ENCODE measurements at places on chromosomes 4 and X.

GRCh38 chrX:19373351-19373891, 29.7 kb downstream of the PDHA1 start:
- no peak for DNase-seq

- DNase-seq = no peak
Measured at GRCh38 chrX:129793604-129794191, 13.9 kb downstream of the SASH3 start.

- DNase-seq = no peak
Measured at GRCh38 chr4:136306361-136306760, 1225.9 kb downstream of the PCDH18 start.

- DNase-seq = no peak
Measured at GRCh38 chrX:110803506-110803905, 7.9 kb upstream of the CHRDL1 start.

DNA sequence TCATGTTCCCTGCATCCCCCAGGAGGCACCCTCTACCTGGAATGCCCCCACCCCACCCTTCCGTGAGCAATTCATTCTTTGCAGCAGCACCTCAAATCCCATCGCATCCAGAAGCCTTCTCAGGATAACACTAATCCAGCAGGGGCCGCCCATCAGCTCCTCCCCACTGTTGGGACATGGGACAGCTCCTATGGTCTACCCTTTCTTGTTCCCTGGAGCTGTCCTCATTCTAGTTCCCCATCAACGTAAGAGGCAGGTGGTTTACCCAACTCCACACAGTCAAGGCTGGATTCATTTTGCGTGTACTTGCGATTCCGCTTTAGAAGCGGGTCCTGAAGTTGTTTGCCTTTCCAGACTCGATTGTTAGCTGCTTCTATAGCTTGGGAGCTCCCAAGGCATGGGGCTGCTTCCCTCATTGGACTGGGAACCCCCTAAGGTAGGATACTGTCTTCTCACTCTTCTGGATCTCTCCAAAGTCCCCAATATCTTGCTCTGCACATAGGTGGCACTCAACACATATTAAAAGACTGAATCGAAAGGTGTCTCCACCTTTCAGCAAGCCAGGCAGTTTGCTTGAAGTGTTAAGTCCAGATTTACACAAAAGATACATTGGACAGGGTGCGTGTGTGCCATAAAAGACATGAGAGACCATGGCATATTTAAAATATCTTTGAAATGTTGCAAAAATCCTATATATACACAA, 942 bp upstream of the APLN start:
- DNase-seq = no peak

DNA sequence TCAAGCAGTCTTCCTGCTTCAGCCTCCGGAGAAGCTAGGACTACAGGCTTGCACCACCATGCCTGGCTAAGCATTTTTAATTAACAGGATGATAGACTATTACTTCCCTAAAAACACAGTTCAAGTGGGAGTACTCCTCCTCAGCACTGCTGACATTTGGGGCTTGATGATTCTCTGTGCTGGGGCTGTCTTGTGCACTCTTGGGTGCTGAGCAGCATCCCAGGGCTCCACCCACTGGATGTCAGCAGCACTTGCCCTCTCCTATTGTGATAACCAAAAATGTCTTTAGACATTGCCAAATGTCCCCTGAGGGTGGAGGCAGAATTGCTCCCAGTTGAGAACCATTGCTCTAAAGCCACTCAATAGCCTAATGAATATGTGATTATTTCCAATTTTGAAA, 60.4 kb downstream of the CLCN4 start:
- DNase-seq = no peak

DNA sequence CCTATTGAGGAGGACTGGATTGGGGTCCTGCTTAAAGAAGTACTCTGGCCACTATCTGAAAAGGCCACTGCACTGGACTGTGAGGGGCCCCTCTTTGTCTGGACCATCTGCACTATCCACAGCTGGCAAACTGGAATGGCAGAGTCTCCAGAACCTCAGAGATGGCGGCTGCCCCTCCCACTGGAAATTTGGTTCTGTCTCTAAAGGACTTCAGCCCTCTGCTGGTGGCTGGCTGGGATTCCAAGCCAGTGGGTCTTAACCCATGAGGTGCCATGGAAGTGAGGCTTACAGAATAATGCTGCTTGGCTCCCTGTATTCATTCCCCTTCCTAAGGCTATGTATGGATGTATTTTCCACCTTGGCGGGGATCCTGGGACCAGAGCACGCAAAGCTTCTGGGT, 41.6 kb upstream of the CYLC1 start:
- DNase-seq = no peak

- DNase-seq = no peak
Measured at GRCh38 chrX:149198980-149199732, 305.9 kb downstream of the IDS start.

DNA sequence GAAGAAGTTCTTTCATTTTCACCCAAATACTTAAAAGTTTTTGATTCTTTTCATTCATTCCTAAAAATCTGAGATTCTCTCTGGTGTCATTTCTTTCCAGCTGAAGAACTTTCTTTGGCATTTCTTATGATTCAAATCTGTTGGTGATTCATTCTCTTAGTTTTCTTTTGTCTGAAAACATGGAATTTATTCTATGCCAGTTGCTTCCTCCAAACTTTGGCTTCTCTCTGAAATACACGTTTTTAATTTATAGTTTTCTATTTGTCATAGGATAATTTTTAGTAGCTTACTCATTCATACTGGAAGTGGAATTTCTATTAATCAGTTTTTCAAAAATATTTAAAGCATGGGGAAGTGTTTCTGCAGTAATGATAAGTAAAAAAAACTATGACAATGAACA, 1012.0 kb downstream of the RPA4 start:
- DNase-seq = no peak

DNA sequence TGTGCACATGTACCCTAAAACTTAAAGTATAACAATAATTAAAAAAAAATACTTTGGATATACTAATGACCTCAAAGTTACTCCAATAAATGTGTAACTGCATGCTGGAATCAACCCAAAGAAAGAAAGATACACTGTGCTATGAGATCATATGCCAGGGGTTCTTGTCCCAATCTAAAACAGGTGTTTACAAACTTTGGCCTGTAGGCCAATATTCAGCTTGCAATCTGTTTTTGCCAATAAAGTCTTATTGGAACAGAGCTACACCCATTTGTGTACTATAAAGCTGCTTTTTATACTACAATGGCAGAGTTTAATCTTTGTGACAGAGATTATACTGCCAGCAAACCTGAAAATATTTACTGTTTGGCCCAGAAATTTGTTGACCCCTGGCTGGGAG, 138.8 kb upstream of the AFF2 start:
- DNase-seq = no peak

DNA sequence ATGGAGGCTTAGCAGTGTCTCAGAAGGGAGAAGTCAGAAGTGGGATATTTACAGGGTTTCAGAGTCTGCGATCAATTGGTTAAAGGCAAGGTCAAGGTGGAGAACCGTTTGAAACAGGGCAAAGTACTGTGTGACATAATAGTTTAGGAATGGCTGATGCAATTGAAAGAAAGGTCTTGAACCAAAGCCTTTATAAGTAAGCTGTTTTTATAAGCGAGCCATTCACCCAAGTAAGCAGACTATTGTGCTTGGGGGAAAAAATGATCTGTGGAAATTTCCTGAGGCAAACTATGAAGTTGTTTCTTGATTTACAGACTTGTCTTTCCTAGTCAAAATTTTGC, 327.3 kb downstream of the CAMK2D start:
- DNase-seq = no peak

GRCh38 chr4:105950701-105951100, 55.4 kb downstream of the NPNT start:
- no peak for DNase-seq

- no peak for DNase-seq
Measured at GRCh38 chr4:18033111-18034085, 11.8 kb upstream of the LCORL start.

GRCh38 chrX:69807400-69807799, 191.5 kb downstream of the EDA start:
- no peak for DNase-seq

DNA sequence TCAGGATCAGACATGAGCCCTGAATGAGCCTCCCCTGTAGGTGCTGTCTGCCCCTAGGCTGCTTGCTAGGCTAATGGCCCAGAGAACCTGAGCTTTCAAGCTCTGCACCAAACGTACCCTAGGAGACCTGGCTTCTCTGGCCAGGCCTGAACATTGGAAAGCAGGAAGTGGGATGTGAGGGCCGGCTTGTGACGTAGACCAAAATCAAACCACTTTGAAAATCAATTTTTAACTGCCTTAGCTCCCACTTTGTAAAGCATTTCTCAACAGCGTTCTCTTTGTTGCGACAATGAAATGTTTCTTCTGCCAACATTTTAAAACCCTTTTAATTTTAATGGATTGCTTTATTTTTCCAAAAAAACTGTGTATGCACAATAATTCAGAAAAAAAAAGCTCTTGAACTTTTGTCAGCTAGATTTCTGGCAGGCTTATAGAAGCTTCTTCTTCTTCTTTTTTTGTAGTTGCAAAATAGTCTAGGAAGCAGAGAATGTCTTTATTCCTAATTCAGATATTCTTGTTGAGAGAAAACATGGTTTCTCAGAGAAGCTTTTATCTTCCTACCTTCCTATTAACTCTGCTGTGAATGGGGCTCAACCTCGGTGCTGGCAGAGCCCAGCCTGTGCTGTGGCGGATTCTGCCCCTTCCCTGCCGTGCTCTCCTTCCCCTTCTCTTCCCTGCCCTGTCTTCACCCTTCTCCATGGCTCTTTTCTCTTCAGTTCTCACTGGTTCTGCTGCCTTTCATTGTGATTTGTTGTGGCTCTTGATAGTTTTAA, 145.2 kb upstream of the SFRP2 start:
- DNase-seq = no peak

GRCh38 chr4:150217808-150218207, 139.6 kb downstream of the DCLK2 start:
- no peak for DNase-seq

GRCh38 chrX:152635941-152636340, 1.8 kb upstream of the GABRQ start:
- peak; percentile 59 for DNase-seq

DNA sequence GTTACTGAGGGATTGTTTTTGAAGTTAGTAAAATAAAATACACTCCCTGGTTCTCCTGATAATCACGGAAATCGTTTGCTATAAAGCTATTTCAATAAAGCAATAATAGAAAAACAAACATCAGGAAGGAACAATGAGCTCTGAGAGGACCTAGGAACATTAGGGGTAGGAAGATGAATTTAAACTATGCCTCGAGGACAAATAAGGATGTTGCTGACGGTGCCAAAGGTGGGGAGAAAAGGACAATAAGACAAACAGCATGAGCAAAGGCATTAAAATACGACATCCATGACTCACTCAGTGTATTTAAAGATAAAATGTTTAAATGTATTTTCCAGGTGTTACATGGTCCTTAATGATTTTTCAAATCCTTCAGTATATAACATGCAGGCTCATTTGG, 110.3 kb downstream of the MTNR1A start:
- DNase-seq = no peak

GRCh38 chr4:123378794-123379193, 17.8 kb upstream of the SPRY1 start:
- no peak for DNase-seq

- DNase-seq = no peak
Measured at GRCh38 chr4:92528541-92528940, 224.8 kb downstream of the GRID2 start.

DNA sequence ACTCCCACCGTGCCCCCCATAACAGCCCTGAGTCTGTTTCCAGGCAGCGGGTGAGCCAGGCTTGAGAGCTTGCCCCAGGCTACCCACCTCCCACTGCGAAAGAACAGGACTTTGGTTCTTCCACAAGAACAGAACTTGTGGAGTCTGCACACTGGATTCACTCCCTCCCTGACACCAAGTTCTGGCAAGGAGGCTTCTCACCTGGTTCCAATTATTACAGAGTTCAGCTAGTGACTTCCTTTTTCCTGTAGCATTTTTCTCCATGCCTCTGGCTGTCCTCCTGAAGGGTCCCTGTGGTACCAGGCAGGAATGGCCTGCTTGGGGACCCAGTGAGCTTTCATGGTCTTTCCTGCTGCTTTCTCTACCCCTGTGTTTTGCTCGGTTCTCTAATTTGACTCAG, 208.6 kb upstream of the SFRP2 start:
- no peak for DNase-seq

DNA sequence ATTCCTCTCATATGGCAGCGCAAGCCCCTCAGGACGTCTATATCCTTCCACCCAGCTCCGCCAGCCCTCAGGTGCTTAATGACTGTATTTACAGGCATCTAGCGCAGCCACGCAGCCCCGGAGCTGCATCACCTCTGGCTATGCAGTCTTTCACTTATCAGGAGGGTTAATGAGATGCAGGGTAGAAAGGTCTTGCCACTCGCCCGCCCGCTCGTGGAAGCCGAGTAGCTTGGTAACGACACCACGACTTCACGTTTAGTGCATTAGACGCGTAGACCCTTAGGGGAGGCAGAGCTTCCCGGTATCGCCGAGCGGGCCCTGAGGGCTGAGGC, 1.5 kb upstream of the SLC16A2 start:
- DNase-seq = no peak

- no peak for DNase-seq
Measured at GRCh38 chr4:6020613-6021012, 2.4 kb upstream of the C4orf50 start.

GRCh38 chr4:25818371-25818871, 44.4 kb downstream of the SEL1L3 start:
- no peak for DNase-seq

DNA sequence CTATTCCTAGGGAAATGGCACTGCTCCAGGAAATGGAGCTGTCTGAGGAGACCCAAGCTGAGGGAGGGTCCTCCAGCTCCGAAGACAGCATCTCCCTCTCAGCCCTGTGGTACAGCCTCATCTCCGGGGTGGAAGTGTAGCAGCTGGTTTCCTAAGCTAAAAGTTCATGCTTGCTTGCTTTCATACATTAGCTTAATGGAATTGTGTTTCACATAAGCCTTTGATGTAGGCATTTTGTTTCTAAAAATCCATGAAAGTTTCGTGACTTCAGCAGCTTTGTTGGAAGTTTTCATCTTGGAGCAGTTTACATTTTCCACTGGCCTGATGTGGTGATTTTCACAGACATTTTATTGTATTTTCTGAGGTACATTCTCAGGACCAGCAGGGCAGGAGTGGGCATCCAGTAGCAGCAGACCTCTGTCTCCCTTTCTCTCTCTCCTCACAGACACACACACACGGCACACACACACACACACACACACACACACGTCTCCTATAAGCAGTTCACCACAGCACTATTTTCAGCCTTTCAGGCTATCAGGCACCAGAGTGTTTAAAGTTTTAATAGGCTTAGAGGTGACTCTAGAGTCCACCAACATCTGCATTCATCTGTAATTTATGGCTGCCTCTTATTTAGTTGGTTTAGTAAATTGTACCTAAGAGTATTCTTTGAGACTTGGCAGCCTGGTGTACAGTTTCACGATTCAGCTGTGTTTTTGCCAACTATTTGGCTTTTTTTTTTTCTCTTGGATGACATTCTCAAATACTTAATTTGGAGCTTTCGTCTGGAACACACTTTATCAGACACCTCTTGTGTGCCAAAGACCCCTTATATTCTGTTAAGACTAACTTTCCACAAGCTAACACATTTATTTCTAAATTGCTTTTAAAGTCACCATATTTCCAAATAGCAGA, 225.8 kb upstream of the SFRP2 start:
- no peak for DNase-seq

GRCh38 chrX:41192880-41193279, 107.6 kb downstream of the USP9X start:
- DNase-seq = no peak

All from T47D (cell line).